Stimulated activated CD8-positive, alpha-beta memory T cell treated with anti-CD3 and anti-CD28 coated beads, Interleukin-15, amount 100 ng/mL, for 24 hours (primary cell): ENCODE measurements at places on chromosomes 5 and 9.

DNA sequence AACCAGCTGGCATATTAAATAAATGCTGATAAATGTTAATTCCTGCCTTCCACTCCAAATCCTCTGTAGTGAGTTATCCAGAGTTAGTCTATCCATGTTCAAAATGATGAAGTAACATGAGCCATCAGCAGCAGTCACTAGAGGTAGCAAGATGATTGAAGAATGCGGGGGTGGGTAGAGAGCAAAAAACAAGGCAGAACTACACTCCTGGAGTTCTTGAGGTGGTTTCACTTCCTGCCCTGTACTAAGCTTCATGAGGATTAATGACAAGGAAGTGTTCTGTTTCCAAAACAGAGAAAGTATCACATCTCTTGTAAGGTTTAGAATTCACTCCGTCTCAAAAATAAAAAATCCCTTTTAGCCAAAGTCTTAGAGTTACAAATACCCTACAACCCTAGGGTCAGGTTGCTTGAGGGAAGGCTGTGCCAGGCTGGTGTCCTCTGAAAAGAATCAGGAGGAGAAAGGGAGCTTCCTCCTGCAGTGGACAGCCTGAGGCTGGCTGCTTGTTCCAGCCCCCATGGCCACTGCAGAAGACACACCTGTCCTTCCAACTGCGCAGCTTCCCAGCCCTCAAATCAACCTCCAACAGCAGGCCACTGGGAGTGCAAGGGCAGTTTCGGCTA is 180.2 kb downstream of the DENND1A start:
- no peak for DNase-seq

DNA sequence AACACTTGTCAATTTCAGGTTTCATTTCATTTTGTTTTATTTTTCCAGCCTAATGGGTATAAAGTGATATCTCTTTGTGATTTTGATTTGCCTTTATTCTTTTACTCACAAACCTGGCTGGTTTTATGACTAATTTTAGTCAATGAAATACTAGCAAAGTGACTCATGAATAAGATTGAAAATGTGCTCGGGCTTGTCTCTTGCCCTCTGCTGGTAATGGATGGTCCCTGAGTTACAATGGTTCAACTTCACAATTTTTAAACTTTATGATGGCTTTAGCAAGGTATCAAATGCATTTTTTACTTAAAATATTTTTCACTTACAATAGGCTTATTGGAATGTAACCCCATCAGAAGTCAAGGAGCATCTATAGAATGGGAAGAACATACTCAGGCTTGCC is 431.4 kb upstream of the CCNG1 start:
- no peak for DNase-seq

GRCh38 chr9:123470121-123470782 is 114.3 kb downstream of the CRB2 start:
- DNase-seq = no peak

- DNase-seq = no peak
Observed at GRCh38 chr9:77661566-77662085, 13.5 kb upstream of the GNA14 start.

- no peak for DNase-seq
Observed at GRCh38 chr9:74498621-74499095, 1.5 kb downstream of the RORB start.

- DNase-seq = no peak
Observed at GRCh38 chr5:171386861-171387344, 746 bp upstream of the NPM1 start.

DNA sequence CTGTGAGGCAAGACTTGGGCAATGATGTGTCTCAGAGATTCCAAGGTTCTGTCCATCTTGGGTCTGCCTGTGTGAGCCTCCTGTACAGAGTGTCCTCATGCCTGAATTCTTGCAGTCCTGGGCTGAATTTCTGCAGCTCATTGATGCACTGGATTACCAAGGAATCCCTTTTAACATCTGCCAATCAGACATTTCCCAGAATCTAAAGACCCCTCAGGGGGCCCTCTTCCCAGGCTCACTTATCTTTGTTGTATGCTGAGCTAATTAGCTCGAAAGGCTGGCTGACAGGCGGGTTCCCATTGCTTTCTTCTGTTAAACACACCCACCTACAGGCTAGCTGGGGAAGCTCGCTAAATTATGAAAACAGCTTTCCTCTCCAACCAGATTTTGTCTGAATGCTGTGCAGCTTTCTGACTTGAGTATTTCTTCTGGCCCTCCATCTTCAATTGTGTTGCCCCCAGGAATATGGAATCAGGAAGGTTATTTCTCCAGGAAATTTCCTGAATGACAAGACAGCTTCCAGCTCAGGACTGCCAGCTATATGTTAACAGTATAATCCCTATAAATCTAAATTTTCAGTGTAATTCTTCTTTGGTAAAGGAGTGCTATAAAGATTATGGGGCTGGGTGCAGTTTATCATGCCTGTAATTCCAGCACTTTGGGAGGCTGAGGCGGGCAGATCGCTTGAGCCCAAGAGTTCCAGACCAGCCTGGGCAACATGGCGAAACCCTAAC is at the start of gene LIX1:
TSS of gene LIX1 (minus strand) at position 91 of the 734 bp plus-strand sequence. CDS start at position 56, 35 bp downstream.
- no peak for DNase-seq

GRCh38 chr5:143364061-143364460 is 39.4 kb downstream of the NR3C1 start:
- DNase-seq = no peak

DNA sequence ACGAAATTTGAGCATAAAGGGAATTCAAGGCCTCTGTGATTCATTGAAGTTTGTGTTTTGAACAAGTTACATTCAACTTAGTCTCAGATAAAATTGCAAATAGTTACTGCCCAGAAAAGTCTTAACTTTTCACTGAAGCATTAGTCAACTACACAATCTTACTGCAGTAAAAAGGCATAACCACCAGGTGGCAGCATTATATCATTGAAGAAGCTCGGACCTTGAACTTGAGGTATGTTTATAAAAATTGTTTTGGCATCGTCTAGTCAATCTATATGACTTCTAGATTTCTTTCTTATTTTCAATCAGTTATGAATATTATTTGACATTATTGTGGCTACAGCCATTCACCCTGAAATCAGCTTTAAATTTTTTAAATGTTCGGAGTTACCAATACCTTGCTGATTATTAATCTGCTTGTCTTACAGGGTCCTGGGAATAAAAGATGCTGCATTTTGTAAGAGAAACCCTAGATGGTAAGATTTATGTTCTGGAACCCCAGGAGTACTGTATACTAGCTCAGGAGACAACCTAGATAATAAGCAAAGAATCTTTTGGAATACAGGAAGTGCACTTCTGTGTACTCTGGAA is 83.9 kb upstream of the GRAMD2B start:
- no peak for DNase-seq

DNA sequence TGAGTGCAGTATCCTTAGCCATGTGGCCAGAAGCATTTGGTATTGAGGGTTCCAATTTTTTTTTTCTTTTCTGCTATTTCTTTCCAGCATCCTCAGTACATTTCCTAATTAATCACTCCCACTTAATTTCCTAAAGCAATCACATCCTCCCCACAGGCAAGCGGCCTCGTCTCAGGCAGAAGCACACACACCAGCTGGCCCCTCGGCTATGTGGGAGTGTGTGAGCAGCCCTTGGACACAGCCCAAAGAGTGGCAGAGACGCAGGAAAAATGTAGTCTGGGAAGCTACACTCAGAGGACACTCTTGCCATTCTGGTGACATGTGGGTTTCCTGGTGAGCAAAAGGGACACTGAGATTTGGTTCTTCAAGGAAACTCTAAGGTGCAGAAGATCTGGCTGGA is 20.7 kb downstream of the SLIT3 start:
- DNase-seq = no peak

GRCh38 chr9:93257808-93258331 is 73.9 kb downstream of the WNK2 start:
- DNase-seq = no peak

GRCh38 chr9:104836767-104837166 is 72.8 kb downstream of the NIPSNAP3B start:
- no peak for DNase-seq

DNA sequence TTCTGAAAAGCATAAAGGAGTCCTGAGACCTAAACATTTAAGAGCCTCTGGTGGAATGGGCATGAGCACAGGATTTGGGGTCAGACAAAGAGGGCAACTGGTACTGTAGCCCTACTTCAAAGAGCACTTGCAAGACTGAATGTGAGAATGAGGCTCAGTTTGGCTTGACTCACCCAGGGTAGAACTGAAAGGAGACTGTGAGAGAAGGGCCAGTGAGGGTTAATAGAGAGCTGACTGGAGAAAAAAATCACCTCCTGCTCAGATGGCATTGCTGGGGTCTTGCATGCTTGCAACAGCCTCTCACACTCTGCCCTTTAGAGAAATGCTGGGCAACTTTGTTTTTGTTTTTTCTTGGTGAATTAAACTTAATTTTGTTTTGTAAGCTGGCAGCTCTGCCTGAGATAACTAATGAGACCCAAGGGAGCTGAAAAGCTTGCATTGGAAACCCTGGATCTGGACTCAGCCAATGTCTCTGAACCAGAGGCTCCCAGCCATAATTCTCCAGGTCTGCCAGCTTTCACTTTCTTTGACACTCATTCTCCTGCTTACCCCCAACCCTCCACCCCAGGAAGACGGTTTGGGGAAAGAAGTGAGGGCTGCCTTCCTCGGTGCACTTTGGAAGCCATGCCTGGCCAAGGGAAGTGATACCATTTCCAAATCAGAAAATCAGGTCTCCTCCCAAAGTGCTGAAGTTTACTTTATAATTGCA is 161.1 kb upstream of the PANK3 start:
- DNase-seq = no peak

DNA sequence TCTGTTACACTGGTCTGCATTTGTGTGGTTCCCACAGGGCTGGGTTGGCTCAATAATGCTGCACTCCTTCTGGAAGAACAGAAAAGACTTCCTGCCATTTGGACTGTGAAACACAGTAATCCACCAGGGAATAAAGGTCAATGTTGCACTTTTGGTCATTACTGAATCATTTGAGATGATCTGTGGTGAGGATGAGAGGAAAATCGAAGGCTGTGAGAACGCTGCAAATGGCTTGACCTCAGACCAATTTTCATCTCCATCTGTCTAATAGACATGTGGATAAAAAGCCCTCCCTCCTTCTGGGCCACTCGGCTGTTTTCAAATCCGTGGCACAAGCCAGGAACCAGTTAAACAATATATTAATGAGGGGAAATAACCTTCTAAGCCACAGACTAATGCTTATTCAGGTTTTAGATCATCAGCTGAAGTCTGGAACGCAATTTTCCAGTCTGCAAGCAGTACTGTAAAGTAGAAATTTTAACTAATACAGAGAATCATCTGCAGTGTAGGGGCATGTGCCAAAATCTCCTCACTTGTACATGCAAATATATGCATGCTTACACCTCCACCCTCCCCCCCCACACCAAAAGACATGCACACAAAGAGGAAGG is 20.2 kb downstream of the TLE1 start:
- DNase-seq = no peak

DNA sequence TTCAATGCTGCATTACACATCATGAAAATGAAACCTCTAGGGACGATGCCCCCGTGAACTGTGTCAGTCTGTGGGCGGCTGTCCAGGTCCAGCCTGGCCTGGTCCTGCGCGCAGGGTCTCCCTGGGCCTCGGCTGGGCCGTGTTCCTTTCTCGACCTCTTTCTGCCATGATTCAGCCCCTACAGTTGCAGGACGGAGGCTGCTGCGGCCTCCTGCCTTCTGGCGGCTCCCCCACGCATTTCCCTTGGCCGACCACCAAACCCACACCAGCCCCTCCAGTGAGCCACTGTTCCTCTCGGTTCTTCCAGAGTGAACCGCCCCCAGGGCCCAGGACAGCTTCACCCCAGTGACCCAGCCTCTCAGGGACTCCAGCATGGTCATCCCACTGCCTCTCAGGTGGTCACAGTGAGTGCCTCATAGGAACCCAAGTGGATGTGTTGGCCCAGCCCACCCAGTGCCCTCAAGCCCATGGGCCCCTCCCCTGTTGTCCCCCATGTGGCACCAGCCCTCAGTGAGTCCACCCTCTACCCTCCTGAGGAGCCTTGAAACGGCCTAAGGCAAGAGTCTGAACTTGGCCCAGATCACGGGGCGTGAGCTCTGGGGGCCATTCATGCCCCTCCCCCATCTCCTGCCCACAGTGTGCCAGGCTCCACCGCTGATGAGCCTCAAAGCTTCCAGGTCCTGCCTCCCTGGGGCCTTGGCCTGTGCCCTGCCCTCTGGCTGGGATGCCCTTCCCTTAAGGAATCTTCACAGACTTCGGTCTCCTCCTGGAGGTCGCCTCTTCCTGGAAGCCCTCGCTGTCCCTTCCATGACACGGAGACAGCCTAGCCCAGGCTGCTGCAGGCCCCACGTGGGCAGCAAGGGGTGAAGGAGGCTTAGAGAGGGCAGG is 10.0 kb upstream of the CLIC3 start:
- DNase-seq = no peak

DNA sequence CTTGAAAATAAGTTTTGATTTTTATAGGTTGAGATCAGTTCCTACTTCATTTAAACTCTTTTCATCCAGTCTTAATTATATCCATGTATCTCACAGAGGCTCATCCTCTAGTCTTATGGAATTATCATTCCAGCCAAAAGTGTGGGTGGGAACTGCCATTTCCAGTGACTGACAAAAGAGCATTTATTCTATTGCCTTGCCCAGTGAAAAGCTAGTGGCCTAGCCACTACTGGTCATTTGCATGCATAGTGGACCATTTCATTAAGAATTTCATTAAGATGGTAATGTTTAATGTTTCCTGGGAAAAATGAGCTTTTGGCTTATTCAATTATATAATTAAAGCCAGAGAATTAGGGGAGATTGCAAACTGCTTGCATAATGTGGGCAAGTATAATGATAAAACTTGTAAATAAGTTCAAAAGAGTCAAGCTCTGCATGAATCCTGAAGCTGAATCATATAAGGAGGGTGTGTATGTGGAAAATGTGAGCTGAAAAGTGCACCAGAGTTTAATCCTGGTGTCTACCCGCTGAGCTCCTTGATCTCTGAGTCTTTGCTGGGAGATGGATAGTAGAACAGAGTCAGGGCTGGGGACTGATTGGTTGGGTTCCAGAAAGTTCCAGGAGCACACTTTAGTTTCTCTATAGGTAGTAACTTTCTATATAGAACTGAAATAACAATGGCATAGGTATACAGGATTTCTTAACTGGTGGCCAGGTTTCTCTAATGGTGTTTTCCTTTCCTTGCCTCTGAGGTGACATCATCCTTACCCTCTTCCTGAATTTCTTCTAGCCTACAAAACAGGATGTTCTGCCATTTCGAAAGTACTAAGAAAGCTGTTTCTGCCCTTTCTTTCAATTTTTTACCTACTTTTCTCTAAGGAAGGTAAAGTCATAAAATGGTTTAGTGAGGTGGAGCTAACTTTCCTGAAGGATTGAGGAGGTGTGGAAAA is 78.5 kb downstream of the KIF4B start:
- DNase-seq = no peak

DNA sequence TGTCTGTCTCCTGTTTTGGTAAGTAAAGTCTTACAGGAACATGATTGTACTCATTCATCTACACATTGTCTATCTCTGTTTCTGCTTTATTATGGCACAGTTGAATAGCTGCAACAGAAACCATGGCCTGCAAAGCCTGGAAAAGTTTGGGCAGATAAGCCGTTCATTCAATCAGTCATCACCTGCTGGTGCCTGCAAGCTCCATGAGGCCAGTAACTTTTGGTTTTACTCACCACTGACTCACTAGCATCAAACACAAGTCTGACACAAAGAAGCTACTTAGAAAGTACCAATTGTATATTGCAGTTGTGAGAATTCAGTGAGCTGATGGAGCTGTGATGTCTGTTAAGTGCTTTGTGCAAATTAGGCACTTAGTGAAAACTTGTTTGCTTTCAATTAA is 373.6 kb upstream of the SGCD start:
- no peak for DNase-seq
